ENCODE measurements at places on chromosomes 3 and 15.

- DNase-seq, result no peak
These were observed 7.0 kb upstream of the FSTL1 start for GRCh38 chr3:120457827-120458226.

DNA sequence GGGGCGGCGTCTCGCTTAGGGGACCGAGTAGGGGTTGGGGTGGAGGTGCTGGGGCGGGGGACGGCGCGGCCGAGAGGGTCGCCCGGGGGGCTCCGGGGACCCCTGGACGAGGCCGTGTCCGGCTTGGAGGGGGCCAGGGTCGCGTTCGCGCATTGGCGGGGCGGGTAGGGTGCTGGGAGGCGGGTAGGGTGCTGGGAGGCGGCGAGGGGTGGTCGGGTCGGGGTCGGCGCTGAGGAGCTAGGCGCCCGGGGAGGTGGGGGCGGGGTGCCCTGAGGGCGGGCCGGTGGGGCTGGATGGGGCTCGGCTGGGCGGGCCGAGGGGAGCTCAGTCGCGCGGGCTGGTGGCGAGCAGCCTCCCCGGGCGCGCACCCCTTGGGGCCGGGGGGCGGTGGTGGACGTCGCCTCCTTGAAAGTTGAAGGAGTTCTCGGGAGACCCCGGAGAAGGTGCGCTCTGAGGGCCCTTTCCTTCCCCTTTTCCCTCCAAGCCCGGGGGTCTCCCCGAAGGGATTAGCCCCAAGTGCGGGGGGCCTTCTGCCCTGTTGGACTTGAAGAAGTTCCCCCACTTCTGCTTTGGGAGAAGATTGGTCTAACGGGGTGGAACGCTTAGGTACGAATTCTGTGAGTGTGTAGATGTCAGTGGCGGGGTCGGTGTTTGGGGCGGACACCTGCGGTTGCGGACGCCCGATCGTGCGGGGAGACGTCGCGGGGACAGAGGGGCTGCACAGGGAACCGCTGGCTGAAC lies 543 bp downstream of the MEF2A start:
- DNase-seq, result peak; percentile 65

DNA sequence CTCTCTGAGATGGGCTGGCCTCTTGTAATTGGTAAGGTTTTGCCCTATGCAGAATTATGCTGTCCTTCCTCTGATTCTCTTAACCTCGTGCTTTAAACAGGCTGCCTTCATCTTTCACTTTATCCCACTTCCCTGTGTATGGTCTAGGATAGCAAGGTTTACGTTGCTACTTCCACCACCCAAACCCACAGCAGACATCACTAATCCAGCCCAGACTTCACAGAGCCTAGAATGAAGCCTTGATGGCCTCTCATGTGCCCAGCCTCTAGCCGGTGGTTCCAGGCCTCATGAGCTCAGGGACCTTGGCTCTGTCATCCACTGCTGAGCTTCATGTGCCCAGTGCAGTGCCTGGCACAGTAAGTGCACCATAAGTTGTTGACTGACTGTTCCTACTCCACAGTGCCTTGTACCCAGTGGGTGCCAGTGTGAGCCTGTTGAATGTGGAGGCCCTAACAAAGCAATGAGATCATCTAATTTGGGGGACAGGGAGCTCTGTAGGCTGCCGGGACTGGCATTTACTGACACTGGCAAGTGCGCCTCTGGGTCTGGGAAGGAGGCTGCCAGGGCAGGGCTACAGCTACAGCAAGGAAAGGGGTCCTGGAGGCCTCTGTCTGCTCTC lies 12.5 kb downstream of the SLC6A6 start:
- no peak for DNase-seq

DNA sequence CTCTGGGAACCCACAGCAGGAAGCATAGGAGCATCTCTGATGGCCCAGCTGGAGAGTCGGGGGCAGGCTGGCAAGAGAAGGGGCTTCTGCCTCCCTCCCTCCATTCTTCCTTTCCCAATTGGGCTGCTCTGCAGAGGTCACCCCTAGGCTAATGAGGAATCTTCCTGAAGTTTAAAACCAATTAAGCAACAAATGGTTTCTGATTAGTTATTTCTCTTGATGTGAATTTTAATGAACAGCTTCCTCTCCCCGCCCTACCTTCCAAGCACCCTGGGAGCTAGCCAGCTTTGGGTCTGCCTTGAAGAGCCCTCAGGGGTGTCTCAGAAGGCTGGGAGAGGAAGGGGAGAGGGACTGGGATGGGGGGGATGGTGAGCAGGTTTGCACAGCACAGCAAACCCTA lies 24.6 kb upstream of the HCN4 start:
- DNase-seq, result no peak

- no peak for DNase-seq
These were observed 42.4 kb downstream of the TNIK start for GRCh38 chr3:171417813-171418212.

- DNase-seq, result no peak
These were observed 49.2 kb downstream of the CYFIP1 start for GRCh38 chr15:22930782-22931484.

DNA sequence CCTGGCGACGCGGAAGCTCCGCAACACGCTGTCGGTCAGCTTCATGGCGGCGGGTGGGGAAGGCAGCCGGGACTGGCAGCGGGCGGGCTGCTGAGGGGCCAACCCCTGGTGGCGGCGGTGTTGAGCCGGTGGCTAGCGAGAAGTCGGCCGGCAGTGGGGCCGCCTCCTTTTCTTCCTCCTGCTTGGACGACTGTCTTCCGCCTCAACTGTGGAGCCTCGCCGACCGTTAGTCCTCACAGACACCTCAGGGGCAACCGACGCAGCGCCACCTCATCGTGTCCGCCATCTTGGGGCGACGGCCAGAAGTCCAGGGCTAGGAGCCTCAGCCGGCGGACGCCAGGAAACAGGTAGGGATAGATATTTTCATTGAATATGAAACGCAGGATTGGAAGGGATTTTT lies 875.1 kb downstream of the NSUN3 start:
- DNase-seq, result no peak

GRCh38 chr3:16600780-16601536 lies 4.3 kb downstream of the DAZL start:
- peak; percentile 91 for DNase-seq

- DNase-seq, result no peak
These were observed 49.4 kb downstream of the NFKBIZ start for GRCh38 chr3:101898752-101899169.

GRCh38 chr3:134311265-134311664 lies 60.6 kb upstream of the RYK start:
- DNase-seq, result no peak

DNA sequence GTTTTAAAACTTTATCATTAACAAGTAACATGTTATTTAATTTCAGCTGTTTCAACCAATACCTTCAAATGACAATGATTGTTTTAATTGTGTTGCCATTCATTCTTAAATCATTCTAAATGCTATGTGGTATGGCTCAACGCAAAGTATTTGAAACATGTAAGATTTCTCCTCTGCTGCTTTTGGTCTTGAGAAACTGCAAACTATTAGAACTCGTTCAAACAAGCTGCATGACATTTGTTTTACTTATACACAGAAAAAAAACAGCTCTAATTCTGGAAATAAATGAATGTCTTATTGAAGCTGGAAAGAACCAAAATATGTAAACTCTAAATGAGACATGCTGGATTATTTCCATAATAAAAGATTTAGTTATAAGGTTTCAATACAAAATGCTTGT lies 29.3 kb downstream of the FBN1 start:
- DNase-seq, result no peak

- no peak for DNase-seq
These were observed 59.7 kb downstream of the PDCD6IP start for GRCh38 chr3:33858131-33858530.

GRCh38 chr3:106560451-106560966 lies 691.7 kb upstream of the CBLB start:
- DNase-seq, result no peak

- DNase-seq, result no peak
These were observed 9.3 kb upstream of the ATP13A4 start for GRCh38 chr3:193564012-193564411.

DNA sequence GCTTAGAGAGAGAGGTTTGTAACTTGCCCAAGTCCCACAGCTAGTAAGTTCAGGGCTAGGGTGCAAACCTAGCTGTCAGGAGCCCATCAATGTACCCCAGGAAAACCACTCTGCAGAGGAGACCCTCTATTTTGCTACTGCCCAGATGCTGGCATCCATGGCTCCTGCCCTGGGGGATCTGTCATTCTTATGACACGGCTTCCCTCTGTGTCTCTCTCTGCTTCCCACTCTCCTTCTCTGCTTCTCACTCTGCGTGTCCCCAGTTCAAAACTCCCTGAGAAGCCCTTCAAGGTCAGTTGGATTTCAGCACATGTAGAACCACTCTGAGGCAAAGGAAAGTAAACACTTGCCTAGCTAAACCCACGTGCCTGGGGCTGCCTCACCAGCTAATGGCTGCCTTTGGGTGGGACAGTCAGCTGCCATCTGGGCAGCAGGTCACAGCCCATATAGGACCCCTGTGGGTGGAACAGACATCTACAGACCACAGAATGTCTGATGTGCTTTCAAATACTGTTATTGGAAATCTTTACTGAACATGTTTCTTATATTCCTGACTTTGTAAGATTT lies 29.4 kb upstream of the SLCO2A1 start:
- DNase-seq, result no peak

- no peak for DNase-seq
These were observed 37.0 kb downstream of the PARP16 start for GRCh38 chr15:65249641-65250040.

DNA sequence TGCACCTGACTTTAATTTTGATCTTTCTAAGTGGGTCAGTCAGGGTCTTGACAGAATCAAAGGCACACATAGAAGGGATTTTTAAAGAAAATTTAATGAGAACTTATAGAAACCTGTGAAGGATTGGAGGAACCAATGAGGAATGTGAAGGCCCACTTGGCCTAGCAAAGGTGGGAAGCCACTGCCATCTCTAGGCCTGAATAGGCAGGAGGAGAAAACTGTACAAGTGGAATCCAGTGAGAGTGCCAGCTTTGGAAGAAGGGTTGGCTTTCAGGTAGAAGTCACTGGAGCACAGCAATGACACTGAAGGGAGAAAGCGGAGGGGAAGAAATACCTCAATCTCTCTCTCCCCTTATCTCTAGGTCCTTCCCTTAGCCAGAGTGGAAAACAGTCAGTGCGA lies 380.7 kb upstream of the KCNMB2 start:
- DNase-seq, result no peak

- DNase-seq, result no peak
These were observed 28.8 kb upstream of the PROK2 start for GRCh38 chr3:71813704-71814103.

- DNase-seq, result peak; percentile 16
These were observed 57.4 kb upstream of the TRAK1 start for GRCh38 chr3:42033741-42034140.

- DNase-seq, result no peak
These were observed 22.9 kb upstream of the MED12L start for GRCh38 chr3:151062611-151063010.

- DNase-seq, result no peak
These were observed 26.5 kb upstream of the FBXL2 start for GRCh38 chr3:33250712-33251111.

GRCh38 chr15:45943240-45943639 lies 308.4 kb downstream of the SQOR start:
- no peak for DNase-seq

- DNase-seq, result no peak
These were observed 2.7 kb upstream of the LIPH start for GRCh38 chr3:185555101-185555501.

DNA sequence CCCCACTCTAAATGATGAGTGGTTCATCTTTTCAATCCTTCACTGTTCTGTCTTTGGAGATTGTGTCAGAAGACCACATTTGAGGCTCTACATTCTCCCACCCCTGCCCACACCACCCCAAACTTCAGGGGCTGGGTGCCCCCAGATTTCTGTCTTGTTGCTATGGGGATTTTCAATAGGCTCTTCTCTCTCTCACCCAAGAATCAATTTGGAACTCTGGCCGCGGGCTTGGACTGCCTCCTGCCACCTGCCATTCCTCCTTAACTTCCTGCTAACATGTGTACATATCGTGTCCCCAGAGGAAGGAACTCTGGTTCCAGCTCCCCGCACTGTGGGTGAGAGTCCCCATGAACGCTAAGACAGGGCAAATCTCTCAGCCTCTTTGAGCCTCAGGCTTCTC lies 67.4 kb upstream of the LARS2 start:
- DNase-seq, result no peak

GRCh38 chr3:49673121-49673714 lies 933 bp upstream of the APEH start:
- DNase-seq, result no peak

DNA sequence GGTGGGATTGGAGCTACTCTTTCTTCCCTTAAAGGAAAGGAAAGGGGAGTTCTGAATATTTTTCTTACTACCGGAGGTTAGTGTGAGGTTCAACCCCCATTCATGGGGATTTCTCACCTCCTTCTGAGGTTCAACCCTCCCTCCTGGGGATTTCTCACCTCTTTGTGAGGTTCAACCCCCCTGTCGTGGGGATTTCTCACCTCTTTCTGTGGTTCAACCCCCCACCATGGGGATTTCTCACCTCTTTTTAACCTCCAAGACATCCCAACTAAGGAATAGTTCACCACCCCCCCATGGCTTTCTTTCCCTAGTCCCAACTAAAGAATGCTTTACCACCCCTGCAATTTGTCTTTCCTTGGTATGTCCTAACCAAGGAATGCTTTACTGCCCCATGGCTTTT lies 520.3 kb downstream of the EDEM1 start:
- DNase-seq, result no peak

DNA sequence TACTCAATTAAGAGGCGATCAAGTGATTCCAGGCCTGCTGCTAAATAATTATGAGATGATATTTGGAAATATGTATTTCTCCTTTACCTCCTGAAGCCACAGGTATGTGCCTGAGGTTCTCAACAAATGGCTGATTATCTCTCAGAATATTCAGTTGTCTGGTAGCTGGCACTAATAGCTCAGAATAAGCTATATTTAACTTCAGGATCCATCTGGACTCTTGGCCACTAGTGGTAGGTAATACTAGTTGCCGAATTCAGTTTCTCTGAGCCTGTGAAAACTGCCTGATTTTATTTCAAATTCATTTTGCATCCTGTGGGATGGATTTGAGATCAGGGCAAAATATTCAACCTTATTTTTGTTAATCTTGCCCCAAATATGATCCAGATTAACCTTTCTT lies 499.0 kb downstream of the DIPK2A start:
- no peak for DNase-seq

- DNase-seq, result no peak
These were observed 9.7 kb upstream of the NMNAT3 start for GRCh38 chr3:139687431-139687830.

GRCh38 chr15:76184650-76185035 lies 124.9 kb downstream of the TMEM266 start:
- no peak for DNase-seq

Measured in erythroblast (primary cell).